ENCODE measurements at places on chromosomes 16 and 17.

DNA sequence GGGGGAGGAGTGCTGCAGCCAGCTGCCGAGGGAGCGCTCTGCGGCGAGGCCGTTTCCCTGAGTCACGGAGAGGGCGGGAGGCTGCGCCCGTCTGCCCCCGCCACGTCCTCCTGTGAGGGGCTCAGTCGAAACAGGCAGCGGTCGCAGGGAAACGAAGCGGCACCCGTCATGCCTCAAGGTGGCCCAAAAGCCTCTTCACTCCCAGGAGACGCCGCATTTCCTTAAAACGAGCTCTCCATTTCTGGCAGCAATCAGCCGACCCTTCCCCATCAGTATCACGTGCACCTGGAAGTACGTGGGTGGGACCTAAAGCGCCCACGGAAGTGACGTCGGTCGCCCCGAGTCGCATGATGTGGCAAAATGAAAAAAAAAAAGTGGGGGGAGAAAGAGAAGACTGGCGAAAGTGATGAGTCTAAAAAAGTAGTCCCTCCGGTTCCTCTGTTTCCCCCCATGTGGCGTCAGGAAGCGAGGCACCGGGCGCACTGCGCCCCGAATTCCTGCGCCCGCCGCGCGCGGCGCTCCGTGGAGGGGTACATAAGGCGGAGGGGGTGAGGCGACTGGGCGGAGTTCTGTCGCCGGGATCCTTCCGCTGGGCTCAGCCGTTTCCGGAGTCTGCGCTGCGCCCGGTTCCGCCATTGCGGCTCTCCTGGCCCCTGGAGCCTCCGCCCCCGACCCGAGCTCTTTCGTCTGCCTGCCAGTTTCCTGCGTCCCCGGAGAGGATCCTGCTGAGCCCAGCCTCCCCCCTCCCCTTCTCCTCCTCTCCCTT lies at the start of gene CLTC:
CLTC (plus strand) TSS at position 598 of the 766 bp plus-strand sequence. CDS start 237 bp downstream, outside the sequence.
- peaks cover 26% of the 10 kb centered on the region for H3K36me3 ChIP-seq
- H3K27me3 ChIP-seq, result peaks cover 2% of the 10 kb centered on the region
- H3K27ac ChIP-seq, result peak within 1 kb of the TSS; percentile 99
- peak; percentile 93 for DNase-seq

GRCh38 chr16:867421-868385 lies 67.2 kb upstream of the GNG13 start:
- H3K27ac ChIP-seq, result no peak overlapping the region
- no peaks in the 10 kb centered on the region for H3K36me3 ChIP-seq
- no peaks in the 10 kb centered on the region for H3K27me3 ChIP-seq
- DNase-seq, result no peak
- H3K4me1 ChIP-seq, result no peaks in the 10 kb centered on the region

- no peak overlapping the region for H3K4me3 ChIP-seq
- peaks cover 2% of the 10 kb centered on the region for H3K4me1 ChIP-seq
- H3K27ac ChIP-seq, result no peak overlapping the region
- H3K36me3 ChIP-seq, result no peaks in the 10 kb centered on the region
Measured at GRCh38 chr17:29162082-29162908, 17.9 kb downstream of the MYO18A start.

- H3K27me3 ChIP-seq, result no peaks in the 10 kb centered on the region
- peaks cover 16% of the 10 kb centered on the region for H3K36me3 ChIP-seq
- no peak for DNase-seq
- H3K4me1 ChIP-seq, result peaks cover 8% of the 10 kb centered on the region
Measured at GRCh38 chr17:68125111-68125870, 89.8 kb downstream of the KPNA2 start.

DNA sequence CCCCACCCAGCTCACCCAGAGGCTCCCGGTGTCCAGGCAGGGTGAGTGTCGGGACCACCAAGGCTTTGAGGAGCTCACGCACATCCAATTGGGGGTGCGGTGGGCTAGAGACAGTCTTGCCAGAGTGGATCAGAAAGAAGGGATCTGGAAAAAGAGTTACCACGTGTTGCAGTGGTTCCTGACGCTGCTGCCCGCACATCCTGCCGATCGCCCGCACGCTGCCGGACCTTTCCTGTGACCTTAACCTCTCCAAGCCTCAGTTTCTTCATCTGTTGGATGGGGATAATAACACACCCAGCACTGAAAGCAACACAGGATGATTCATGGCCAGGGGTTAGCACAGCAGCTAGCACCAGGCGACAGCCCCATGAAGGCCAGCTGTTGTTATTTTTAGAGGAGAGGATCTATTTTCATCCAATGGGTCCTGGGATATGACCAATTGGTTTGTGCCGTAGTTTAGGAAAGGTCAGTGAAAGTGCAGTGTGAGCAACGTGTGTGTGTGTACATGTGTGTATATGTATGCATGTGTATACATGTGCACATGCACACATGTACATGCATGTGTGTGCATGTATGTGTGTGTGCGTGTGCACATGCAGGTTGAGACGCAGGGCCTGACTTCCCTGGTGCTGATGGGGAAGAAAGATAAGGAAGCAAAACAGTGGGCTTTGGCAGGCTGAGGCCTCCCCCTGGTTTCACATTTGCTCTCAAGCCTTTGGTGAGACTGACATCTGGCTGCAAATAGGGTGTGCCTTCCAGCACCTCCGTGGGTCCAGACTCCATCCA lies 2.5 kb downstream of the ITGAX start:
- no peak overlapping the region for H3K4me3 ChIP-seq
- H3K27ac ChIP-seq, result peak overlapping the region; percentile 63
- DNase-seq, result no peak
- H3K4me1 ChIP-seq, result peaks cover 45% of the 10 kb centered on the region
- no peaks in the 10 kb centered on the region for H3K36me3 ChIP-seq
